ENCODE measurements at places on chromosomes 1 and 21.
A peak's percentile ranks its signal among the peaks of the same experiment; 100 is the strongest.

DNA sequence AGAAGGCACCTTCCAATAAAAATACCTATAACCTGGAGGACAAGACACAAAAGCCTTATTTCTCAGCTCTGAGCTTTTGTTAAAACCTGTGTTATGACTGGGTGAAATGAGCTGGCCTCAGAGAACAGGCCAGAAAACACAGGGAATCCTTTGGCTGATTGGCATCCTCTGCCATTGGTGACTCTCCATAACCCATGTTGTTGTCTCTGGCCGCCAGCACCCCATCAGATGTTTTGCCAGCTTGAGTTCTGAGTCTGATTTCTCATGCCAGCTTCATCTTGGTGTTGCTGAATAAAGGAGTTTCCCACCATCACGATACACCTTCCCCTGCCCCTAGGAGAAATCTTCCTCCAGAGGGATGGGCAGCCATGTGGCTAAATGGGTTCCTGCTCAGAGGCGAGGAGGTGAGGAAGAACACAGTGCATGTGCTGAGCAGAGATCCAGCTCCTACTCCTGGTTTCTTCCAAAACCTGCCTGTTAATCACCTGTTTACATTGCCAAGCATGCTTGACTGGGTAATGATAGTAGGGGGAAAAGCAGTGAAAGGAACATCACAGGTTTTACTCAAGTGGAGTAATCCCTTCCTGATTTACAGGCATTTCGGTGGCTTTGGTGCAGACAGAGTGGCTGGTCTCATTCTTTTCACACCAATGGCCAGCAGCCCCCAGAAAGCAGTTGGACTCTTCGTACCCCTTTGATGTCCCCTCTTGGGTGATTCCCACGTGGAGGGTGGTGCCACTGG is 109.8 kb downstream of the ROR1 start:
- DNase-seq = no peak

GRCh38 chr21:34852448-34852847 is 183.7 kb downstream of the CLIC6 start:
- DNase-seq = peak; percentile 46

DNA sequence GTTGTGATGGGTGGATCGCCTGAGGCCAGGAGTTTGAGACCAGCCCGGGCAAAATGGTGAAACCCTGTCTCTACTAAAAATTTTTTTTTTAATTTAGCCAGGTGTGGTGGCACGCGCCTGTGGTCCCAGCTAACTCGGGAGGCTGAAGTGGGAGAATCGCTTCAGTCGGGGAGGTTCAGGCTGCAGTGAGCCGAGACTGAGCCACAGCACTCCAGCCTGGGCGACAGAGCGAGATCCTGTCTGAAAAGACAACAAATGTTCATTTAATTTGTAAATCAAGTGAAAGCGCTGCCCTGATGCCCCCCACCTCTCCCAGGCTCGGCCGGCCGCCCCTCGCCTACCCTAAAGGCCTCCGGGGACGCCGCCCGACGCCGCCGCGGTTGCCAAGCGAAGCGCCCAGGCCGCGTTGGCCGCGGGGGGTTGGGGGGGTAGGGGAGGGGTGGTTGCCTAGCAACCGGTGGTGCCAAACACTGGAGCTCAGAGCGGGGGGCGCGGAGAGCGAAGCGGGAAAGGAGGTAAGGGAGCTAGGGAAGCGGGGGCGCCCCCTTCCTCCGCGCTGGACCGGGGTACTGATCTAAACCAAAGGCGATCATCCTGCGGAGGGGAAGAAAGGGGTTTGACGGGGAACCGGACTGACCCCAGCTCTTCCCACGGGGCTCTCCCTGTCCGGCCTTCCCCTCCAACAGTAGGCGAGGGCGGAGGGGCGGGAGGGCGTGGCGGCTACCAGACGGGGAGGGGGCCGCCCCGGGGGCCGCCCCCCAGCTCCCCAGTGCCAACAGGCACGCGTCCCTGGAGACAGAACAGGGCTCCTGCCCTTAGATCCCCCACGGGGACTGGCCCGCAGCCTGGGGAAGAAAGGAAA is at the start of gene TEKT2:
TEKT2 (plus strand) TSS at position 460 of the 862 bp plus-strand sequence. CDS start 828 bp downstream, outside the sequence.
- peak; percentile 59 for DNase-seq

GRCh38 chr1:197129698-197130097 is 16.8 kb downstream of the ASPM start:
- DNase-seq = no peak

- DNase-seq = peak; percentile 58
Observed at GRCh38 chr21:34205811-34206571, 132.6 kb downstream of the MRPS6 start.

DNA sequence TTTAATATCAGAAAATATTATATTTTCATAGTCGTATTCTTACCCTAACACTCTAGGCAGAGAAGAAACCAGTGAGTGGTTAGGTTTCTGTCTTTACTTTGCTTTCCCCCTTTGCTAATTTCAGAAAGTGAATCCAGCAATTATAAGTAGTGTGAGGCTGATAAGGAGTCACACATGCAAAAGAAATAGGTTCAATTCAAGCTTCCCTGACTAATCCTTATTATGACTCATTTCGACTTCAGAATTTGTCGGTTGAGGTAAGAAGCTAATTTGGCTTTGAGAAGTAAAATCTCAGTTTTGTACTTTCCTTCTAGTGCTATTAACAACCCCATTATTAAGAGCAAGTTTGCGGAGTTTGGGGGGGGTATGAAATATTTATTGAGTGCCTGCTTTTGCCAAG is 22.4 kb downstream of the ESRRG start:
- no peak for DNase-seq

- DNase-seq = no peak
Observed at GRCh38 chr1:23825762-23826522, 713 bp upstream of the HMGCL start.
